ENCODE measurements at places on chromosomes 3 and 15.

DNA sequence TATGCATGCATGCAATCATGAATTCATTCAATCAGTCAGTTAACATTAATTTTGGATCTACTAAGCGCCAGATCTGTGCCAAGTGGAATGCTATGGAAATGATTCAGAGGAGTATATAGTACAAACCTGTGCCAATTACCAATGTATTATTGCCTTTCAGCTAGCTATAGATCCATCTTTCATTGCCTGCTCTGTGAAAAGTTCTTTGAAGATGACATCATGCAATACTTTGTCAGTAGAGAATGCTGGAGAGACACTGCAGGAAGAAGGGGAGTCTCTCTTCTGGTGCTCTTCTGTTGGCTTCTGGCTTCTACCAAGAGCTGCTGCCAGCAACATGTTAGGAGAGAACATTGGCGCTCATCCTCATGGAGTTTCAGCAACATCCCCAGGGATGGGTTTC, 81.0 kb upstream of the LMCD1 start:
- DNase-seq, result no peak

GRCh38 chr3:112585782-112586181, 23.9 kb downstream of the SLC35A5 start:
- DNase-seq, result no peak

- DNase-seq, result no peak
These were observed 377.0 kb downstream of the FOXP1 start for GRCh38 chr3:71206305-71207165.

GRCh38 chr3:155387571-155387970, 94.1 kb upstream of the STRIT1 start:
- DNase-seq, result no peak

DNA sequence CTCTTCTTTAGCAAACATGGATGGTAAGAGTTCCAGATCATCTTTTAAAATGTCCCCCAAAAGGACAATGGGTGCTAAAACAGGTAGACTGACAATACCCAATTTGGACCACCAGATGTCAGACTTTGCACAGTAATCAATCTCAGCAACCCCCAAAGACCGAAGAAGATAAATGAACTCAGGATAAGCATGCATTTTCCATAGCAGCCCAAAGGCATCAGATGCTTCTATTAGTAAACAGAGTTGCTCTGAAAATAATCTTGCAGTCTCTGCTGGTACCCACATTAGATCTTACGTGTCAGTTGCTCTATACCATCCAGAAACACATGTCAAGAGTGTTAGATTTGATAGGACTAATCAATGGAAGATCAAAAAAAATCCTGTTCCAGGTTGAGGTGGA, 20.6 kb downstream of the MYH15 start:
- DNase-seq, result no peak

- peak; percentile 54 for DNase-seq
These were observed 8.0 kb upstream of the FAM107A start for GRCh38 chr3:58585005-58585786.

- DNase-seq, result no peak
These were observed 25.2 kb upstream of the C2CD4B start for GRCh38 chr15:62190274-62190673.

- no peak for DNase-seq
These were observed 101.6 kb downstream of the MAGI1 start for GRCh38 chr3:65936908-65937638.

- DNase-seq, result no peak
These were observed 1093.6 kb upstream of the ALCAM start for GRCh38 chr3:104273046-104273649.

GRCh38 chr15:34065261-34065660, 26.3 kb upstream of the AVEN start:
- no peak for DNase-seq

DNA sequence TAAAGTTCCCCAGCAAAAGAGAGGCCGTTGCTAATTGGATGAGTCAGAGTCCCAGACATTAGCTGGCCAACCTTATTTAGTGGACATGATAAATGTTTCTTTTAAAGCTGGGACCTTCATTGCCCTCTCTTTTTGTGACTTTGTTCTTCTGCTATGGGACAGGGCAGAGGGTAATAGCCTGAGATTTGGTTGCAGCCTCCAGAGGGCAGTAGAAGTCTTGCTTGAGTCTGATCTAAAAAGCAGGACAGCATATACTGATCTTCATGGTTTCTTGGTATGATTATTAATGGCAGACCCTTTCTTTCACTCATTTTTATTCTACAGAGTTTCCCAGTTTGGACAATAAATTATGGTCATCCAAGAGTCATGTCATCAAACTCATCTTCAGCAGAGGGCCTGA, 25.1 kb upstream of the ZKSCAN7 start:
- DNase-seq, result no peak

DNA sequence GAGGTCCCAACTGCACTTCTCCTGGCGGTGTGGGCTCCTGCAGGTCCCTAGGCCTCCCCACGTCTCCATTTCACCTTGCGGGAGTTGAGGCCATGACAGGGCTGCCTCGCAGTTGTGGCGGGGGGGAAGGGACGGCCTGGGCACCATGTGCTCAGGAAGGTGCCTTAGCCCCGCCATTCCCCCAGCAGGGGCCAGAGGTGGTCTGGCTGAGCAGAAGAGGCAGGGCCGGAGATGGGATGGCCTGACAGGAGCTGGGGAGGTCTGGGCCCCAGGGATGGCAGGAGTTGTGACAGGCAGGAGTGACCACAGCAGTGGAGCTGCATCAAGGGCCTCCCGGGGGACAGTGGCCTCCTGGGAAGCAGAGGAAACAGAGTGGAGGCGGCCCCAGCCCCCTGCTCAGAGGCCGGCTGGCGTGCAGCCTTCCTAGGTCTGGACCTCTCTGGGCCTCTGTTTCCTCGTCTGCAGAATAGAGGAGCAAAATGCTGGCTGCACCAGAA, 18.7 kb upstream of the KLF15 start:
- DNase-seq, result peak; percentile 18

GRCh38 chr3:150697646-150698045, 6.1 kb downstream of the ERICH6 start:
- no peak for DNase-seq

DNA sequence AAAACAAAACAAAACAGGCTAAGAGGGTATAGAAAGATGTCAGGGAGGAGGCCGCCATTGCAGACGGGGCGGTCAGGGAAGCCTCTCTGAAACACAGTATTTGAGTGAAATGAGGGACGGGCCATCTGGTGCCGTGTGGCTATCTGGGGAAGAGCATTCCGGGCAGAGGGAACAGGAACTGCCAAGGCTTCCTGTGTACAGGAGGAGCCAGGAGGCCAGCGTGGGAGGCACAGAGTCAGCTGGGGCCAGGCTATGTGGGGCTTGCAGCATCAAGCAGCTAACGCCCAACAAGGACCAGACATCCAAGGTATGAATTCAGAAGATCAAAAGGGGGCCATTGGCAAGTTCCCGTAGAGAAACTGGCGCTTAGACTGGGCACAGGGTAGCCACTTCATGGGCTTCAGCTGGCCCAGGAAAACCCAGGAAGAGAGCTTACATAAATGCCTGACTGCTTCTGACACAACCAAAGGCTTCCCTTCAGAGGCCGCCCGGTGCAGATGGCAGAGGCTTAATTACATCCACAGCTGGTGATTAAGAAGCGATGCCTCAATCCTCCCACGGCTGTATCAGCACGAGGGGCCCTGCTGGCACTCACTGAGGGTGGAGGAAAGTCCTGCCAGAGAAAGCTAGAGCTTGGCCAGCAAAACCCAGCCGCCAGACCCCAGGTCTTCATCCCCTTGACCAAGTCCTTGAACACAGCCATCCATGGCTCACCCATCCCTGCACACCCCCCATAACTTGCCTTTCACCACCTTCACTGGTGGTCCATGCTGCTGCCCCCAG, 144.9 kb downstream of the MEGF11 start:
- DNase-seq, result no peak

DNA sequence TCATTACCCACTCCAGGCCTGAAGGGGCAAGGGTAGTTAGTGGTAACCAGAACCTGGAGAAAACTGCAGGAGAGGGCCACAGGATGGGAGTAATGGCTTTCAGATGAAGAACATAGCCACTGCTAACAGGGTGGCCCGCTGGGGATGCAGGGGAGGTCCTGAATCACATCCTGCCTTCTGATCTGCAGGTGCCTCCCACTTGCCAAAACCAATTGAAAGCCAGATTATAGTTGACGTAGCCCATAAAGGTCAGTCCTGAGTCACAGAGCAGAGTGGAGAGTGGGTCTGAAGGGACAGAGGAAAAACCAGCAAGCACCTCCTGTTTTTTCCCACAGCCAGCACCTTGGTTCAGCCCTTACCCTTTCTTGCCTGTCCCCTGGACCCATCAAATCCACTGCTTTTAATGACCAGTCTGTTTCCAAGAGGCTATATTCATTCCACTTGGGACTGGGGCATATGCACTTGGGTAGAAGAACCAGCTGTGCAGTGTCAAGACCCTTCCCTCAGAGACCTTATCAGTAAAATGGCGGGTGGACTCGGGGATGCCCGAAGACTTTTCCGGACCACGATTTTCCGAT, 646 bp upstream of the SLC35G2 start:
- peak; percentile 53 for DNase-seq

GRCh38 chr15:43253431-43254403, 13.0 kb downstream of the TGM5 start:
- DNase-seq, result no peak

GRCh38 chr3:68953816-68954444, 21.6 kb upstream of the TAFA4 start:
- DNase-seq, result no peak

DNA sequence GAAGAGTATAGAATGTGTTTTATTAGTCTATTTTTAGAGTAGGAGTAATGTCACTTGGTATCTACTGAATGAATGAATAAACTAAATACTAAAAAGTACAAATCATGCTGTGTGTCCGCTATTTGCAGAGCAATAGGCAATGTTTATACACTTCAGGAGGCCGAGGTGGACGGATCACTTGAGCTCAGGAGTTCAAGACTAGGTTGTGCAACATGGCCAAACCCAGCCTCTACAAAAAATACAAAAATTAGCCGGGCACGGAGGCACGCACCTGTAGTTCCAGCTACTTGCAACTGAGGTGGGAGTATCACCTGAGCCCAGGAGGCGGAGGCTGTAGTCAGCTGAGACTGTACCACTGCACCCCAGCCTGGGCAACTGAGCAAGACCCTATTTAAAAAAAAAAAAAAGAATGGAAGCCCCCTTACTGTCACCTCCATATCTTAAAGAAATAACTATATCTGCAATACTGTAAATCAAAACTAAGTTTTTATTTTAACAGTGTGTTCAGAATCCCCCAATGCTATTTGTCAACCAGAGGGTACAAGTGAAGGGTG, 98.4 kb downstream of the DHX30 start:
- DNase-seq, result no peak
